Suppressor macrophage treated with lipopolysaccharide for 4 hours (primary cell): ENCODE measurements at places on chromosomes 2 and 18.

DNA sequence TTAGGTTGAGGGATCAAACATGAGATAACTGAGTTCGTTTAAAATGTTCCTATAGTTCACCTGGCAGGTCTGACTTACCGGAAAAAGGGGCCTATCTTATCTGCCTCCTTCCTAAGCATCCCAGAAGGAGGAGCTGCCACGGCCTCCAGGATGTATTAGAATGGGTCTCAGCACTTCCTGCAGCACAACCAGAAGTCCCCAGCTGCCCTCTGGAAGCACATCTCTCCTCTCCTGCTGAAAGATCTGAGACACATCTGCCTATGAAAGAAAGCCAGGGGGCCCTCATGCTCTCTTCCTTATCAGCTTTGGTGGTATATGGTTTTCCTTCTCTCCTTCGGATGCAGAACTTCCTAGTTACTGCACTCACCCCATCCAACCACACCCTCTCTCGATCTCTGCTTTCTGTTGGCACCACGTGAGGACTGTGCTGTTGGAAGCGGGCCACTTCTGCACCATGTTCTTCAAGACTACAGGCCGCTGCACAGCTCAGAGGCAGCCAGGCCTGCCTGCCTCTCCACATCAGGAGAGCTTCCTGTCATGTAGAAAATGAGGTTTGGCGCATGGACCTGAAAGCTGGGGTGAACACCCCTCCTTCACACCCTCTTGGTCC, 6.5 kb downstream of the IGFBP5 start:
- no peak for DNase-seq

GRCh38 chr2:69244882-69245281, 142.1 kb downstream of the GFPT1 start:
- peak; percentile 10 for DNase-seq

DNA sequence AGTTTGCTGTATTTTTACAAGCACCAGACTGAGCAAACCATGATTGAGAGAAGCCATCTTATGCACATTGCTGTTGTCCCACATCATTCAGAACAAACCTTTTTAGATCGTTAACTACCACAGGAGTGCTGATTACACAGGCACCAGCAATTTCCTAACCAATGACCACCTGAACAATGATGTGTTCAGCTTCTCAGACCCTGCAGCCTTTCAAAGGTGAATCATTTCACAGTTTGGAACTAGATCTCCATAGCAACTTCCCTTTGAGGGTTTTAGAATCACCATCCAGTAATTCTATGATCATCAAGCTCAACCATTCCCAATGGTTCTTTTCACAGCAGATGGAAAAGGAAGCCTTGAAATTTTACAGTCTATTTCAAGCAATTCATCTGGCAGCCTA, 71.4 kb downstream of the OLA1 start:
- no peak for DNase-seq

- DNase-seq = no peak
These were observed 19.5 kb downstream of the ARHGAP15 start for GRCh38 chr2:143148757-143149156.

DNA sequence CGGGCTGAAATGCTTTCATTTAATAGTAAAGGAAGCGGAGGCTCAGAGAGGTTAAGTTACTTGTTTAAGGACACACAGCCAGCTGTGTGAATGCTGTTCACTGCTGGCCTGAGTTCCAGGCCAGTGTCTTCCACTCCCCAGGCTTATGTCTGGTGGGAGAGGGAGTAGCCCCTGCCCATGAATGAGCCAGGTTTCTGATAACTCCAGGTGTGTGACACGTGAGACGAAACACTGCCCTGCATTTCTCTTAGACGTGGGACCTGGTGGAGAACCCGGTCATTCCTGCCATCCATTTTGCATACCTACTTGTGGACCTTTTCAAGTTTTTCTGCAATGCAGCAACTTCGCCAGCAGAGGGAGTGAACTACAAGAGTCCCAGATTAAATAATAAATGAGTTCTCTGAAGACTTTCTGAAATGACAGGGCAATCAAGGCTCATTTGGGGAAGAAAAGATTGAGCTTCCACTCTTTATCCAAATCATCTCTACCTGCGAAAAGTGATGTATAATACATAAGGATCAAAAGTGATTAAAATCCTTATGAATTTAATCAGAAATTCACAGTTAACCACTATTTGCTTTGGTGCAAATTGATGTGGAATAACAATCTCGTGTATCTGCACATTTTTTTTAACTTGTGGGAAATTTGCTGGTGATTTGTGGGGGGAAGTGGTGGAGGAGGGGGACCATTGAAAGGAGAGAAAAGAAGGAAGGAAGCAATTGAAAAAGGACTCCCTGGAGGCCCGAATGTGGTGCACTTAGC, 79.4 kb upstream of the ASB18 start:
- DNase-seq = peak; percentile 73

- DNase-seq = no peak
These were observed 71.2 kb upstream of the SEC11C start for GRCh38 chr18:59068276-59069071.

- DNase-seq = peak; percentile 30
These were observed 12.6 kb upstream of the RAB1A start for GRCh38 chr2:65142515-65142914.

- DNase-seq = peak; percentile 79
These were observed 256.0 kb downstream of the CDH20 start for GRCh38 chr18:61589053-61589723.
